CD4-positive, alpha-beta T cell treated with Interleukin-17A for 1 hour (primary cell): ENCODE measurements at places on chromosomes 13 and 19.
A peak's percentile ranks its signal among the peaks of the same experiment; 100 is the strongest.

GRCh38 chr19:38228491-38229439 is 4.7 kb upstream of the DPF1 start:
- no peak for DNase-seq

- no peak for DNase-seq
Observed at GRCh38 chr13:20403826-20404225, 121.8 kb downstream of the CRYL1 start.

GRCh38 chr13:67620665-67621064 is 390.5 kb upstream of the PCDH9 start:
- no peak for DNase-seq

DNA sequence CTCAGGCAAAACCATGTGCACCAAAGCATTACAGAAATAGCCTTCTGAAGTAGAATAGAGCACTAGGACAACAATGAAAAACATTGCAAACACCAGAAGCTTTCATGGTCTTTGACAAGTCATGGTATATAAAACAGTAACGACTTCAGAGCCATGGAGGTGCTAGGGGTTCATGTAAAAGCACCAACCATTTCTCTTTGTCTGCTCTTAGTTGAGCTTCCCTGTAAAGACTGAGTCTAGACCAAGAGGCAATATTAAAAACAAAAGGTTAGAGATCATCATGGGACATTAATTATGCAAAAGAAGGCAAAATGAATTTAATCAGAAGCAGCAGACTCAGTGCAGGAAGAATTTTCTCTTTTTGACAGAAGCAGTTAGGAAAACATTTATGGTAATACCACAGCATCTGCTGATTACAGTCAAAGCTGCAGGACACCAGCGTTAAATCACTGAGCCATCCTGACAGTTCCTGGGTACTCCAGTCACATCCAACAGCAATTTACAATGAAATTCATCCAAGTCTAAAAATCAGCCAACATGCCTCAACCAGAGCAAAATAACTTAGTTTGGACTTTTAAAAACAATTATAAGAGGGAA is 476.8 kb downstream of the DIAPH3 start:
- DNase-seq, result no peak

DNA sequence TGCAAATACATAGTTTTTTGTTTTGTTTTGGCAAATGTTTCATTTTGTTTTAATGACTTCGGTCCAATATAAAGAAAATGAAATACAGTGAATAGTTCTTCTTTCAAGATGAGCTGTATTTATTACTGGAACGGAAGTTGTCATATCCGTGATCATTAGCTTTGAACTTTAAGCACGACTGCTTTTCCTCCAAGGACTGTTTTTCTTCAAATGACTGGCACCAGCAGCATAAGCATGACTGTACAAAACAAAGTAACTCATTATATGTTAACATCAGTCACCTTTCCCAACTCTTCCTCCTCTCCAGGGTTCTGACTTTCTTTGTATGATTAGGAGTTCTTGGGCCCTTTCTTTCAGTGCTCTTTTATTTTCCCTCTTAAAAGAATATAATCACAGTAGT is 20.5 kb downstream of the EDNRB start:
- no peak for DNase-seq

- no peak for DNase-seq
Observed at GRCh38 chr19:1950640-1951039, 9.7 kb downstream of the CSNK1G2 start.

GRCh38 chr13:33352526-33352925 is 67.0 kb upstream of the STARD13 start:
- no peak for DNase-seq

- DNase-seq, result peak; percentile 76
Observed at GRCh38 chr13:99273128-99273527, 14.9 kb upstream of the GPR18 start.

GRCh38 chr19:42207767-42208271 is 9.7 kb downstream of the DEDD2 start:
- DNase-seq, result peak; percentile 44

GRCh38 chr13:26423629-26424028 is 133.9 kb upstream of the WASF3 start:
- DNase-seq, result no peak

- no peak for DNase-seq
Observed at GRCh38 chr13:25330541-25330940, 29.1 kb downstream of the NUP58 start.

DNA sequence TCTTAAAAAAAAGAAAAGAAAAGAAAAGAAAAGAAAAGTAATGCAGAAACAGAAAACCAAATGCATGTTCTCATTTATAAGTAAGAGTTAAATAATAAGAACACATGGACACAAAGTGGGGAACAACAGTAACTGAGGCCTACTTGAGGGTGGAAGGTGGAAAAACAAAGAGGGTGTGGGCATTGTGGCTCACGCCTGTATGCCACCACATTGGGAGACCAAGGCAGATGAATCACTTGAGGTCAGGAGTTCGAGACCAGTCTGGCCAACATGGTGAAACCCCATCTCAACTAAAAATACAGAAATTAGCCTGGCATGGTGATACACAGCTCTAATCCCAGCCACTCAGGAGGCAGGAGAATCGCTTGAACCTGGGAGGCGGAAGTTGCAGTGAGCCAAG is 8.1 kb downstream of the ZNF708 start:
- no peak for DNase-seq
